Suppressor macrophage treated with lipopolysaccharide for 1 hour (primary cell): ENCODE measurements at places on chromosomes 6 and 20.

DNA sequence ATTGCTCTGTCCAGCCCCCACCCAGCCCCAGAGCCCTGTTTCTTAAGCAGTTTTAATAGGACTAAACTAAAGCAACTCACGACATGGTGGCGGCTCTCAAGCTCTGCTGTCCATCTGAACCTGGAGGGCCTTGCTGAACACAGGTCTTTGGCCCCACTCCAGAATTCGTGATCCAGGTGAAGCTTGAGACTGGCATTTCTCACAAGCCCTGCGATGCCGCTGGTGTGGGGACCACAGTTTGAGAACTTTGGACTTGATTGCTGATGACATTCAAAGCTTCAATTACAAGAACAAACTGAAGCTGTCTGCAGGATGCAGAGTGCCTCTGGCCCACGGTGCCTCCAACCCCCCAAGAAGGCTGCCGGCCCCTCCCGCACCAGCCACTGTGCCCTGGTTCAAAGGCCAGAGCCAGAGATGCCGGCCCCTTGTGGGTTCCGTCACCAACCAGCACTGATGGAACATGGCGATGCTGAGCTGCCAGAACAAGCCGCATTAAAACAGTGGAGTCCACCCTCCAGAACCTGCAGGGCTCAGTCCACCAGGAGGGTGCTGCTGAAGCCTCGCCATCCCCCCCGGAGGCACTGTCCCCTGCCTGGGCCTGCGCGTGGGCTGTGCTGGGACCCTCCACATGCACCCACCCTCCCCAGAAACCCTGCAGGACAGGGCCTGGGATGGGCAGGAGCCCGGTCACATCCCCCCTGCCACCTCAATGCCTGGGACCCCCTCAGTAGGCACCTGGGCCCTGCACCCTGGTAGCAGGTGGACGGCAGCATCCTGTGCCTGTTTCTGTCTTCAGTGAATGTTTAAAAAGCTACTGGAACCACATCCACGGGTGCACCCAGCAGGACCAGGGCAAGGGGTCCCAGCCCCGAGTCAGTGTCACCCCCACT, 101.1 kb downstream of the PSMB1 start:
- DNase-seq = no peak

DNA sequence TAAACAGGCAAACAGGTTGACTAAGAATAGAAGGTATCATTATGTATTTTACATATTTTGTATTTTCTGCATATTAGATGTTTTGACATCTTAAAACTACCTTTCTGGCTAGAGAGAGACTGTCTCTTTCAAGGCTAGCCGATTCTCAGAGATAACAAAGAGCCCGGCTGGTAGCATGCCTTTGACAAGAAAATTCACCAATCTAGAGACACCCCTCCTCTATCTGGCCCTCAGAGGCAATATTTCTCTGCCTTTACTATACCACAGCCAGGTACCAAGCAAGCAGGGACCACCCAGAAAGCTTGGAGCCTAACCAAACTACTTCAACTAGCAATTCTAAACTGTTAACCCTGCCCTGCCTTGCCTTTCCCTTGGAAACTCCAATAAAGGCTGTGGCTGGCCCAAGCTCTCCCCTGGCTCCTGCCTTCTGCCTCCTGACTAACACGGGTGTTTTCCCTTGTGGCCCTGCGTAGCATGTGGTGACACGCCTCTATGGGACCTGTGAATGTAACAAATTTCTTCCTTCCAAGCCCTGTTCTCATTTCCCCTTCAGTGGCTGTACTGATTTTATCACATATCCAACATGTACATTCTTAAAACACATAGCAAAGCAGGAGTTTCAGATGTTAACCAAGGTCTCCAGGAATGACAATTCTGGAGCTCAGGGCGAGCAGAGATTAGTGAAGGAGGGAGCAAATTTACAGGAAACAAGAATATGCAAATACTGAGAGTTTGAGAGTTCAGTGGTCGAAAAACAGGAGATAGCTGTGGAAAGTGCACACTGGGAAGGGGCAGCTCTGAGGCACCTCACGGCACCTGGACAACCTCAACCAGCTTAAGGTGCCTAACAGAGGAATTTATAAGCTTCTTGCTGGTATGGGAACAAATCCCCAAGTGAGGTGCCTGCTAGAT, 120.8 kb downstream of the BACH2 start:
- DNase-seq = peak; percentile 83

GRCh38 chr6:115358616-115359015, 702.1 kb downstream of the FRK start:
- DNase-seq = no peak

GRCh38 chr6:46706464-46706863, 18.8 kb downstream of the TDRD6 start:
- no peak for DNase-seq

GRCh38 chr6:43835872-43836419, 65.9 kb downstream of the VEGFA start:
- no peak for DNase-seq

DNA sequence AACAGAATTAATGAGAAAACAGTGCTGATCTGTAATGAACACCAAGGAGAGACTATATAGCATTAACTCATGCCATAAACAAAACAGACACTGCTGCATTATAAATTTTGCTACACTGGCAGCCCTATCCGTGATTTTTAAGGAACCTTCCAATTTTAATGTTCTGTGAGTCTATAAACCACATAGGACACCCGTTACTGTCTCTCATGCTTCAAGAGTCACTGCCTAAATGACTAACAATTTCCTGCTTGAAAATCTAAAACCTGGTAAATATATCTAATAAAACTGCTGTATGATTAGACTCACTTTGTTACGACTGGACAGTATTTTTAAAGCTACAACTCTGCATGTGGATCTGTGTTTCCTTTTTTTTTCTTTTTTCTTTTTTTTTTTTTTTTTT, 8.7 kb downstream of the CHD6 start:
- peak; percentile 48 for DNase-seq

GRCh38 chr6:28336284-28337120, 554 bp upstream of the ZSCAN31 start:
- DNase-seq = peak; percentile 44

GRCh38 chr6:30480536-30481156, 8.7 kb upstream of the HLA-E start:
- peak; percentile 61 for DNase-seq

DNA sequence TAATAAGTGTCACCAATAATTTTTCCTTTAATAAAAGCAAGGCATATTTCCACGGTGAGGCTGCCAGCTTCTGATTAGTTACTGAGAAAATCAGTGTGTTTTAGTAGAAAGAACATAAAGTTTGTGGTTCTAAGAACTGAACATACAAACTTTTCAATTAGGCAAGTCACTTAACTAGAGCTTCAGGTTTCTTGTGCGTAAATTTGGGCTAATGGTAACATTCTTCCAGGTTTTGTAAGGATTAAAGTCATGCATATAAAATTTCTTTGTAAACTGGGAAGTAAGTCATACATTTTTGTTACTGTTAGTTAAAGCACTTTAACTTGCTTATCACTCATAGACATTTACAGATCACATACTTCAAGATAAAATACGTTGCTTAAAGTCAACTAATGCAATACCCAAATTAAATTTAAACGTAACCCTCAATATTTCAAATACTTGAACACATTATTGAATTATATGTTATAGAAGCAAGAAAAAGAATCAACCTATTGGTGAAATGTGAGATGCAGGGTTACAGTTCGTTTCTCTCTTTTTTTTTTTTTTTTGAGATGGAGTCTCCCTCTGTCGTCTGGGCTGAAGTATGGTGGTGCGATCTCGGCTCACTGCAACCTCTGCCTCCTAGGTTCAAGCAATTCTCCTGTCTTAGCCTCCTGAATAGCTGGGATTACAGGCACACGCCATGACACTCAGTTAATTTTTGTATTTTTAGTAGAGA, 327.3 kb upstream of the NOX3 start:
- DNase-seq = no peak

DNA sequence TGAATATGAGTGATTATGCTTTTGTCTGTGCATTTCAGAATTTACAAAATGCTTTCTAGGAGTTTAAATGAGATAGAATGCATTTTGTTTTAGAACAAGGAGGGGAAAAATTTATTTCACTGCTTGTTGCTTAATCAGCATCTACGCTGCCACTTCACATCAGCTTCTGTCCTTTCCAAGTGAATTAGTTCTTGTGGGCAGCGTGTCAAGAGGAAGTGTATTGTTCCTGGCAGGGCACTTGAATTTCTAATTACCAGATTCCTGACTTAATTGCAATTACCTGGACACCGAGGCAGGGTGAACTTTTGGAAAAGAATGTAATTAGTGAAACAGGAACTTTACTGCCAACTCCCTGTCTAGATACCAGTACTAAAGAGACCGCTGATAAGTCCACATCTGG, 263.5 kb downstream of the TMEM242 start:
- DNase-seq = no peak

DNA sequence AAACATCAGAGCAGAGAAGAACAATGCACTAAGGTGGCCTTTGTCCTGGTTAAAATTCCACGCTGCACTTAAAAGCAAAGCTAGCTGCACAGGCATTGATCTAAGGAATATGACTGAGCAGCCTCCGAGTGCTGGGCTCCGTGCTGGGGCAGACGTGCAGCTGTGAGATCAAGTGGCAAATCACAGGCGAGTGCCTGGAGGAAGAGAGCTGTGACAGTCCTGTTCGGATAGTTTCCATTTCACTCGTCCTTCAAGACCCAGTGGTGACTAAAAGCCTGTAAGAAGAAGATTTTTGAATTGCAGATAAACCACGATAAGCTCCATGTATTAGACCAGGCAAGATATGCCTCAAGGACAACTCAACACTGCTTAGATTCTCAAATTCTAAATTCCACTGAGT, 247.9 kb downstream of the ANKRD60 start:
- DNase-seq = no peak

- no peak for DNase-seq
Observed at GRCh38 chr6:91127752-91128151, 540.9 kb upstream of the MAP3K7 start.

- peak; percentile 24 for DNase-seq
Observed at GRCh38 chr6:81950877-81951276, 198.4 kb upstream of the TENT5A start.

DNA sequence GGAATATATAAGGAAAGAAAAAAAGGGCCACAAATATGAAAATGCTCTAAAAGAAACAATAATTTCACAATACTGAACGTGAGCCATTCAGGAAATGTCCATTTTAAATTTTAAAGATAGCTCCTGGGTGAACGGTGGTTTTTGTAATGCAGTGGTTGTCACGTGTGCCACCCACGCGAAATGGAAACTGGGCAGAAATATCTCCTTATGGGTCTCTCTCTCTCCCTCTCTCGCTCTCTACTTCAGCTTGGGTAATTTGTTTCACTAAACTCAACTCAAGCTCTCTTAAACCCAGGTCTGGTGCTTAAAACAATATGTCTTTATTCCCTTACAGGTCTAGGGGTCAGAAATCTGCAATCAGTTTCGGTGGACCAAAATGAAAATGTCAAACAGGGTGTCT, 150.8 kb downstream of the OR2B2 start:
- peak; percentile 59 for DNase-seq

DNA sequence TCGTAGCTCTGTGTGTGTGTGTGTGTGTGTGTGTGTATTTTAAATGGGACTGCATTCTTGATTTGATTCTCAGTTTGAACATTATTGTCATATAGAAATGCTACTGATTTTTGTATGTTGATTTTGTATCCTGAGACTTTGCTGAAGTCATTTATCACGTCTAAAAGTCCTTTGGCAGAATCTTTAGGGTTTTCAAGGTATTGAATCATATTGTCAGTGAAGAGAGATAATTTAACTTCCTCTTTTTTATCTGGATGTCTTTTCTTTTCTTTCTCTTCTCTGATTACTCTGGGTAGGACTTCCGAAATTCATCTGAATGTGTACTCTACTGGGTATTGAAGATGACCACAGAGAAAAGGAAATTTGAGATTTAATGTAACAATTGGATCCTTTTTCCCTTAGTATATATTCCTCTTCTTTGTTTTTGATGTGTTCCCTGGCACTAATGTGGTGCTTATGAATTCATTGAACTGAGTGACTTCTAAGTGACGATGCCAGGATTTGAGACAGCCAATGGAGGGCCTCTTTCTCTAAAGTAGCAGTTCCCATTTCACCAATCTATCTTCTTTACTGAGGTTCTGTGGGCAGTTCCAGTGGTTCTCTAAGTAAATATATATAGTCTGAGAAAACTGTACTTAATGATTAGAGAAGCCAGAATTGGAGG, 47.6 kb downstream of the TNFAIP3 start:
- peak; percentile 36 for DNase-seq

- DNase-seq = no peak
Observed at GRCh38 chr20:58111310-58112016, 117.0 kb downstream of the ANKRD60 start.

- no peak for DNase-seq
Observed at GRCh38 chr6:105691971-105692370, 289.1 kb upstream of the PREP start.

- no peak for DNase-seq
Observed at GRCh38 chr20:10505827-10506226, 70.7 kb downstream of the SLX4IP start.

DNA sequence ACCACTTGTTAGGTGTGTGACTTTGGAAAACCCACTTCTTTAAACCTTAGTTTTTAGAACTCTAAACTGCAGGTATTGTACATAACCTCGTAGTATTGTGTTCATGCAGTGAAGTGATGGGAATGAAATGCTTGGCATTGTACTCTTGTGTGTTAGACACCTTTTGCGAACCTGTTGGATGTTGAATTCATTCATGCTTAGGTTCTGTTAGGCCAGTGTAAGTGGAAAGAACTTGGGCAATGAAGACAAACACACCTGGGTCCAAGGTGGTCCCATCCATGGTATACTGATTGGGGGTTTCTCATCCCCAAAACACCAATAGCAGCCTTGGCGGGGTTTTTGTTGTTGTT, 1.2 kb downstream of the ANKRD6 start:
- no peak for DNase-seq

DNA sequence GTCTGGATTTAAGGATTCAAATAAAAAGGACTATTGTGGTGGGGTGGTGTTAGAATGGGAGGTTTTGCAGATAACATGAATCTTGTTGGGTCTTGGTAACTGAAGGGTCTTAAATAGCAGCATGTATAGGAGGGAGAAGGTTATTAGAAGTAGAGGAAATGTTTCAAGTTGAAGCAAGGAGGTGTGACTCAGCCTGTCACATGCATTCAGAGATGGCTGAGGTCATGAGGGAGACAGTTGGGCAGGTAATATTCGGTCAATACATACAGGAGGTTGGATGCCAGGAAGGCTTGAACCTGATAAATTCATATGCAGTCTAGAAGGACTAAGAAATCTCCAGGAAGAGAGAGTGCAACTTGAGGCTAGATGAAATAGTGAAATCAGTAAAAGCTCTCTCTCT, 6.1 kb downstream of the KLHL31 start:
- no peak for DNase-seq
